ENCODE measurements at places on chromosomes 11 and 22.

DNA sequence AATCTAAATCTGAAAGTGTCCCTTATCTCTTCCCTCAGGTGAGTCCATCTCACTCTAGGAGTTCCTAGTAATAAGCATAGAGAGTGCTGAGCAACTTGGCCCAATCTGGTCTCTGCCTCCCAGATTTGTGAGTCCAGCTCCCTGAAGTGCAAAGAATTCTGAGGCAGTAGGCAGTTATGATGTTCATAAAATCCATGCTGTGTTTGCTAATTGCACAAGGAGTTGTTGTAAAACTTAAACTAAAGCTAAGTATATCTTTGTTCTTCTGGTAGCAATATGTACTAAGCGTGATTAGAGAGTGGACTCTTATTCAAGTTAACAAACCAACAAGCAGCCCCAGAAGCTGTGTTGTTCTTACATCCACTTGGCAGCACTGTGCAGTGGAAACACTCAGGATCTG is 7.6 kb upstream of the PTH start:
- no peak for DNase-seq

DNA sequence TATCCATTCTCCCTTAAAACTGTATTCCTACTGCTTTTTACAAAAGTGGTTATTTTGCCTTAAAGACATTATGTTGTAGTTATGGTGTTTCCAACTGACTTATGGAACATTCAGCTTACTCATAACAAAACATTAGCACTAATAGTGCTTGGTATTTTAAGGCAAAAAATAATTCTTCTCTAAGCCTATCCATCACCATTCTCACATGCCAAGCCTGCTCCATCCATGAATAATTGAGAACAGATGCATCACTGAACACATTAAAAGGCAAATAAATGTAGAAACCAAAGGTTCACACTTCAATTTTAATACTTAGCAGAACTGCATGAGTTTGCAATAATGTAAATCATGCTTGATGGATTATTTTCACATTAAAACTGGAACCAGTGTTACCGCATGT is 42.3 kb upstream of the DDI1 start:
- no peak for DNase-seq

GRCh38 chr11:64208086-64208795 is 1.7 kb downstream of the FERMT3 start:
- DNase-seq, result no peak

GRCh38 chr11:92482492-92483060 is 258.0 kb downstream of the FAT3 start:
- no peak for DNase-seq

GRCh38 chr11:45517171-45517770 is 148.2 kb downstream of the CHST1 start:
- no peak for DNase-seq
